ENCODE measurements at places on chromosomes 13 and 19.

- DNase-seq = no peak
Observed at GRCh38 chr19:30152510-30153291, 210.7 kb downstream of the URI1 start.

DNA sequence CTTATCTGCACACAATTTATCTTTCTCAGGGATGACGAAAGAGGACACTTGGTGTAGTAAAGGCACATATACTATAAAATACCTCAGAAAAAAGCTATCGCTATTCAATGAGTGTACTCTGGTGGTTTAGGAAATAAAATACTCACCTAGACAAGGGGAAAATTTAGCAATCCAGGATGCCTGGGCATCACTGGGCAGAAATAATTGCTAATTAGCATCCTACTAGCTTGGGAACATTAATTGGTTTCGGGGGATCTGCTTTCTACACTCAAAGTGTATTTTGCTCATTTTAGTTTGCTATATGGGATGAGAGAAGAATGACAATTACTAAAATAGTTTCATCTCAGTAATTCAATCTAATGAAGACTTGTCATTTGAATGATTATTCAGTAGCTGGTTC is 60.3 kb downstream of the OLFM4 start:
- DNase-seq = no peak

GRCh38 chr19:4693471-4694121 is 23.5 kb upstream of the MYDGF start:
- no peak for DNase-seq

- no peak for DNase-seq
Observed at GRCh38 chr13:102185375-102185984, 216.4 kb downstream of the FGF14 start.

DNA sequence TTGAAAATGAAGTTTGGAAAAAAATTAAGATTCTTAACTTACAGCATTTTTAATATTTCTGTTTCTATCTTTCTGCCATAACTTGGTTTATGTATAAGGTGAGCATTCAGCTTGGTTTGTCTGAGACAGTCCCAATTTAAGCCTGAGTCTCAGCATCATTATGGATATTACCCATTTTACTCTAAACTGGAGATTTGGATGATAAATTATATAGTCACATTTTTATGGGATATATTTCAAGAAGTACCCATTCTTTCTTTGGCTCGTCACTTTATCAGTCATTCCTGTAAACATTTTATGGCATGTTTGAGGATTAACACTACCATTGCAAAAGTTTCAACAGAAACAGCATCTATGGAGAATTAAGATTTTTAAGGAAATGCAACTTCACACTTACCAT is 1129.0 kb upstream of the PCDH9 start:
- no peak for DNase-seq

DNA sequence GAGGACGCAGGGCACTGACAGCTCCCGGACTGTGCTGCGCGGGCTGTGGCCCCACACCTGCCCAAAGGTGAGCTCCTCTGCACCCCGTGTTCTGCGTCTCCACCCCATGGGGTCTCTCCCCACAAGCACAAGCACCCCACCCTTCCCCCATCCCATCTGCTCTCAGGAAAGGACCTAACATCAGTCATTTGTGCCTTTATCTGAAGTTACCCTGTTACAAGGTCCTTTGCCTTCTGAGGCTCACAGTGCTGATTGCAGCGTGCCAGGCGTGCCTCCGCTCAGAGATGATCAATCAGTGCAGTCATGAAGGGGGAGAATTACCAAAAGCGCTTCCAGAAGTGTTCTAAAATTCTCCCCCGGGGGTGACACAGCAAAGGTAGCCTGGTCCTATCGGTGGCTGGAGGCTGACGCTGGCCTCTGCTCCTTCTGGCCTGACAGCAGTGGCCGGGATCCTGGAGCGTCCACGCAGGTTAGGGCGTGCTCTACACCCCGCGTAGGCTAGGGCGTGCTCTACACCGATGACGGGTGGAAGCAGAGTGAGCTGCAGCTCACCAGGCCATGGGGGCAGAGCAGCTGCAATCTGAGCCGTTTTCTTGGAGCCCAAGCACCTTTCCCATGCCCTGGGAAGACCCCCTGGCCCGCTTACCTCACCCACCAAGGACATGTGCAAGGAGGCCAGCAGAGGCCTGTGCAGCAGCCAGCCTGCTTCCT is 84.7 kb upstream of the TM9SF2 start:
- peak; percentile 56 for DNase-seq

GRCh38 chr13:98990701-98991100 is 12.8 kb upstream of the DOCK9 start:
- DNase-seq = no peak

DNA sequence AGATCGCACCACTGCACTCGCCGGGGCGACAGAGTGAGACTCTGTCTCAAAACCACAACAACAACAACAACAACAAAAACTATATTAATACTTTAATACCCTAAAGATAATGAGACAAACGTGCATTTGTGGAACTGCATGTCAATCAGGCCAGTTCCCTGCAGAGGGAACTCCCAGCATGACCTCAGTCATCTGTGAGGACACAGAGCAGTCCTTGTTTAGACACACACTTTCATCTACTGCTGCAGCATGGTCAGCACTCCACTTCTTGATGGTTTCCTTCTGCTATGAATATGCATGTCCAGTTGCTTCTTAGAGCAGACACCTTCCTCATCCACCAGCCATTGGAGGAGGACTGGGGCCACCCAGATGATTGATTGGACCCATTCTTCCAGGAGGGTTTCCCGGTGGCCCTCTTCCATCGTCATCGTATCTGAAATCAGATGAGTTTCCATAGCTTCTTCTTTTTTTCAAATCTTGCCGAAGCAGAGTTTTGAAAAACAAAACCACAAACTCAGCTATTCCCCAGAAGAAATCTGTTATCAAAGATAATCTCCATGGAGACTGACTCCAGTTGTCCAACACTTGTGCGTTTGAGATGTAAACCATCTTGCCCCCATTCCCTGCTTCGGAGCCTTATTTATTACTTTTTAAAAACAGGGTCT is 26.5 kb downstream of the ZNF607 start:
- no peak for DNase-seq

GRCh38 chr13:49827336-49827735 is 34.9 kb upstream of the KPNA3 start:
- no peak for DNase-seq

DNA sequence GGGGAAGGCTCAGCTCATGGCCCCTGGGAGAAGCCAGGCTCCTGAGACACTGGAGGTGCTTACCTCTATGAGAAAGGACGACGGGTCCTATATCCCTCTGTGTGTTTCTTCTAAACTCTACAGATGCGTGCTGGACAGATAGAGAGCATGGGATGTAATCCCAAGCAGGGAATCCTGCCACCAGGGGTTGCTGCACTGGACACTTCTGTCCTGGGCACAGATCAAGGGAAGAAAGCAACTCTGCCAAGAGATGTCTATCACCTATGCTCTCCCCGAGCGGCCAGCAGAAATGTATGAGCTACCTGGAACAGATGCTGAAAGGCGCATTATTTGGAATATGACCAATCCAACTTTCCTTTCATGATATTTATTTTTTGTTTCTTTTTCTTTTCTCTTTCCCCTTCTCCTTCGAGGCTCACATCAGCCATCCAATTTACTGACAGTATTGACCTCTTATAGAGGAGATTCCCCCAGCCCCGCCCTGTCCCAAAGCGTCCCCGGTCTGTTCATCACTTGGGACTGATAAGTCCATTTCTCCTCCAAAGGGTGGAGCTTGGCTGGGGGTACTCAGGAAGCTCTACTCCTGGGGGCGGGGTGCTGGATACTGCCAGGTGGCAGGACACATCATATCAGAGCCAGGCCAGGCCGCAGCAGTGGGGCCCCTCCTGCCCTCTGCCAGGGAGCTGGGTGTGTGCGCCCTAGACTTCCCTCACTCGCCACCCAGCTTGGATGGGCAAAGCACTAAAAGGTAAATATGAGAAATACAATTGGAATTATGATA is 34.2 kb downstream of the TSHZ3 start:
- no peak for DNase-seq

- DNase-seq = no peak
Observed at GRCh38 chr19:58356766-58357480, 3.6 kb upstream of the A1BG start.

DNA sequence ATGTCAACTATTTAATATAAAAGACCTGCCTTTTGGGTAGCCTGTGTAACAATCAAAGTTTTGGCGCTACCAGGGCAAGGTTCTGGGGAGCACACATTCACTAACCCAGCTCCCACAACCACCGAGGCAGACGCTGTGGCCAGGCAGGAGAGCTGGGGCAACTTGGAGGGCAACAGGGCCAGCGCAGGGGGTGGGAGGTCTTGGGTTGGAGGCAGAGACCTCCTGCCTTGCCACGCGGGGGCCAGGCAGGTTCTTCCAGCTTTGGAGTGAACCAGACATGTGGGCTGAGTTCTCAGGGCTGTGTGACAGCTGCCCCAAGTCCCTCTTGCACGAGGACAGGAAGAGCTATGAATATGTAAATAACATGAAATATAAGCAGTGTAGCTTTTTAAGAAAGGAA is 30.3 kb upstream of the MCF2L start:
- DNase-seq = no peak

DNA sequence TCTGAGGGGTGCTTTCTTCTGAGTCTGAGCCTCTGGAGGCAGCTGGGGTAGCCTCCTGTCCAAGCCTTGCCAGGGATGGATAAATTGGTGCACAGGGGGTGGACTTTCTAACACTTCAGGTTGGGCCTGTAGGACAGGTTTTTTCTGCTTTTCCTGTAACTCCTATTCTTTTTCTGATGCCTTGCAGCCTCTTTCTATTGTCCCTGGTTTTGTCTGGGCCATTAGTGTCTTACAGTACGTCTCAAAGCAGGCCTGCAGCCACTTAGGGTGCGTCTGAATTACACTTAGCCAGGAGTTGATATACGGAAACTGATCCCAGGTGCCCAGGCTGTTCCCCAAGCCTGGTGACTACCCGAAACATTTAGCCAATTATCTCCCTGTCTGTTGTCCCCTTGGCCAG is 213.3 kb upstream of the HTR2A start:
- DNase-seq = no peak

DNA sequence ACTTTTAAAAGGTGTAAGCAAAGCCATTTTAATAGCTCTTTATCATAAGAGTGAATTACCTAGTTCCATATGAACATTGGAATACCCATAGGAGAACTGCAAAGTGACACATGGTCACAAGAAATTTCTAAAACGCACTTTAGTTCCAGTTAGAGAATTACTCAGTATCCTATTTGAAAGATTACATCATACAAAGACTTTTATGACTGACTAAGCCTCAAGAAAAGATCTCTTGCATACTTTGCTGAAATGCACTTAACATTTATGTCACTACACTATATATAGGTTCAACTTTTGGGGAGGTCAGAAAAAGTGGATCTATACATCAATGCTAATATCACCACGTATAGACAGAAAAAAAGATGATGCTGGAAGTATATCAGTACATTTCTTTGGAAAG is 7.1 kb downstream of the PCDH9 start:
- DNase-seq = no peak

DNA sequence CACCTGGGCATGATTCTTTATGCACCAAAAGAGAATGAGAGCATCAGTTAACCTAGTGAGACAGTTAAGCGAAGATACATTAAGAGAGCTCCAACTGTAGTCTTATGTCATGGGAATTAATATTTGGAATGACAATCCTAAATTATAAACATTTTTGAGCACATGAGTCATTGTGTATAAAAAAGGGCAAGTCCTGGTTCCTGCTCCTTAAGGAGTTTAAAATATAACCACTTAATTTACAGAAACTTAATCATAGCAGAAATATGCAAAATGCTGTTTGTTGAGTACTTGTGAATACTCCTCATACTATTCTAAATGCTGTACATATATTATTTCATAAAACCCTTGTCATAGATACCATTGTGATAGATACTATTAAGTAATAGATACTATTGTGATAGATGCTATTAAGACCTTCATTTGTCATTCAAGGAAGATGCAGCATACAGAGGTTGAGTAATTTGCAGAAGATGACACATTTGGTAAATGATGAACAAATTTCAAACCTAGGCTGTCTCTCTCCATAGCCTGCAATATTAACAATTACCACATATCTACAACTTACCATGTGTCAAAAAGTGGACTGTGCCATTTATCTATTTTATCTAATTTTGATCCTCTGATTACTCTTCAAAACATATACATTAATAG is 301.0 kb downstream of the TBC1D4 start:
- no peak for DNase-seq

DNA sequence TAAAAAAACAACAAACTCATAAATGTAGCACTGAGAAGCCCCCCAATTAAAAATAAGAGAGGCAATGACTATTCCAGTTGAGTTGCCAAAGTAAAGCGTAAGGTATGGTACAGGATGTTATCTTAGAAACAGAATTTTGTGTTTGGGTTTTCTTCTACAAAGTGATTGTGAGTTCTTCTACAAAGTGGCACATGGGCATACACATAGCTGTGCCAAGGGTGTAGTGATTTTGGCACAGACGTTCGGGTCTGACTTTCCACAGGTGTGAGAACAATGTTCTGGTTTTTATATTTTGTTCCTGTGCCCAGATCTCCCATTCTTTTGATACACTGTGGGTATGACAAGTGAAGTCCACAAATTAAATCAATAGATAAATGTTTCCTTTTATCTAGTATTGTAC is 190.1 kb upstream of the CSNK1A1L start:
- no peak for DNase-seq

- no peak for DNase-seq
Observed at GRCh38 chr13:101944521-101944920, 457.3 kb downstream of the FGF14 start.

DNA sequence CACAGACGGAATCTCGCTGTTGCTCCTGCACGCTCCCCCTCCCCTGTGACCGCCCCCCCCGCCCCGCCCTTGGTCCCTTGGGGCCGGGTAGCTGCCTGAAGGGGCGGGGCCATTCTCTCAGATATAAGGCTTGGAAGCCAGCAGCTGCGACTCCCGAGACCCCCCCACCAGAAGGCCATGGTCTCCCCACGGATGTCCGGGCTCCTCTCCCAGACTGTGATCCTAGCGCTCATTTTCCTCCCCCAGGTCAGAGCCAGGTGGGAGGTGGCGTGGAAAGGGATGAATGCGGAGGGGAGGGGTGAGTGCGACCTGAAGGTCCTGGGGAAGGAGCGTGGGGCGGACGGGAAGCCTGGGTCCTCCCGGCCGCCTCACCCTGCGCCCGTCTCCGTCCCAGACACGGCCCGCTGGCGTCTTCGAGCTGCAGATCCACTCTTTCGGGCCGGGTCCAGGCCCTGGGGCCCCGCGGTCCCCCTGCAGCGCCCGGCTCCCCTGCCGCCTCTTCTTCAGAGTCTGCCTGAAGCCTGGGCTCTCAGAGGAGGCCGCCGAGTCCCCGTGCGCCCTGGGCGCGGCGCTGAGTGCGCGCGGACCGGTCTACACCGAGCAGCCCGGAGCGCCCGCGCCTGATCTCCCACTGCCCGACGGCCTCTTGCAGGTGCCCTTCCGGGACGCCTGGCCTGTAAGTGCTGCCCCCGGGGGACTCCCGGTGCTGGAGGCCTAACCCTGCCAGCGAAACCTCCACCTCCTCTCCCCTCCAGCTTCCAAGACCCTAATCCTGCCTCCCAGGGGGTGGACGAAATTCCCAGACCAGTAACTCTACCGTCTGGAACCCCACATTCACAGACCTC is at the start of gene DLL3:
TSS of gene DLL3 (plus strand) at position 150 of the 845 bp plus-strand sequence. CDS start at position 178, 28 bp downstream.
- DNase-seq = peak; percentile 37

DNA sequence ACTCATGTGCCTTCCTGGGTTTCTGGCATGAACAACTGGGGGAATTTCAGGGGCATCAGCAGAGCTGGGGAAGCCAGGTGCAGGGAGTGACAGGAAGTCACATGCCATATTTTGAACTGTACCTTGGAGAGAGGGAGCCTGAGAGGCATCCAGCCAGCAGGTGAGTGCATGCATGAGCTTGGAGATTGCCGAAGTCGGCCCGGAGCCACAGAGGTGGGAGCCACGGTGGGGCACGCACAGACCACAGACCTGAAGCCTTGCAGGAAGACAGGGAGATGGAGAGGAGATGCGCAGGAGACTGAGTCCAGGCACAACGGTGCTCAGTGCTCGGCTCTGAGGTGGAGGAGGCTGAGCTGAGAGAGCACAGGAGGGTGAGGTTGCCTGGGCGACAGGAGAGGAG is 55.1 kb downstream of the CDADC1 start:
- no peak for DNase-seq
